ENCODE measurements at places on chromosomes 2 and 18.

DNA sequence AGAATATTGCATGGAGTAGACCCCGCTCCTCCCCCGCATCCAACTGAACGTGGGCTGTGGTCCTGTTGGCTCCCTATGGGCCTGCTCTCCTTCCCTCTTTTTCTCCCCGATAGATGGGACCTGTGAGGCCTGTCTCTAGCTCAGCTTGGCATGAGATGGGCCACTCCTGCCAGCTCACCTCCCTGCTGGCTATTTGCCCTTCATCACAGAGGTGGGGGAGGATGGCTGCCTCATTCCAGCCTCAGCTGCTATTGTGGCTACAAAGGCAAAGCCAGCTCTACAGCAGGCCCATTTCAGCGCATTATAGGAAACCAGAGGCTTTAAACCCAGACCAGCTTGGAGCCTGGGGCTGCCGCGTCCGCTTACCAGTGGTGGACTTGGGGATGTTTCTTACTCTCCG, 313.9 kb downstream of the GBX2 start:
- no peak for DNase-seq

DNA sequence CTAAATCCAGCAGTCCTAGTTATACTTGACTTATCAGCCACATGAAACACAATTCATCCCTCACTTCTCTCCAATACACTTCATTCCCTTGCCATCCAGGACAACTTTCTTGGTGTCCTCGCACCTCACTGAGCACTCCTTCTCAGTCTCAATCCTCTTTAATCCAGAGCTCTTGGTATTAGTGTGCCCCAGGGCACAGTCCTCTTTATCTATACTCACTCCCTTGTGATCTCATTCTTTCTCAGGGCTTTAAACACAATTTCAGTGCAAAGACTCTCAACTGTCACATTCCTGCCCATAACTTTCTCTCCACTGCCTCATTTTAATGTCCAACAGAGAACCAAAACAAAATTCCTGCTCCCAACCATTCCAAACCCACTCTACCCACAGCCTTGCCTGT, 60.8 kb upstream of the SPOPL start:
- no peak for DNase-seq

DNA sequence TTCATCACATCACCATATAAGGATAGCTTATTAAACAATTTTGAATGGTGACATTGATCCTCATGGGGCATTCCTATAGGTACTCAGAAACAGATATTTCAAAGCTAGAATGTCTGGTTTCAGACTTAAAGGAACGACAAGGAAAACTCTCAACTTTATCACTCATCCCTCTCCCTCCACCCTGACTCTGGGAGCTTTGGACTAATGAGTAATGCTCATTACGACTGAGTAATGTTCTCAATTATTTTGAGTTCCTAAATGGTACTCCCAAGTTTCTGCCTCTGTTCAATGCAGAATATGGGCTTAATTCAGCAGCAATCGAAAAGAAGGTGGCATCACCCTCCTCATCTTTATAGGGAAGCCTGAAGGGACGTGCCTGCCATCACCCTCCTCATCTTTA, 43.4 kb downstream of the RFX8 start:
- no peak for DNase-seq

DNA sequence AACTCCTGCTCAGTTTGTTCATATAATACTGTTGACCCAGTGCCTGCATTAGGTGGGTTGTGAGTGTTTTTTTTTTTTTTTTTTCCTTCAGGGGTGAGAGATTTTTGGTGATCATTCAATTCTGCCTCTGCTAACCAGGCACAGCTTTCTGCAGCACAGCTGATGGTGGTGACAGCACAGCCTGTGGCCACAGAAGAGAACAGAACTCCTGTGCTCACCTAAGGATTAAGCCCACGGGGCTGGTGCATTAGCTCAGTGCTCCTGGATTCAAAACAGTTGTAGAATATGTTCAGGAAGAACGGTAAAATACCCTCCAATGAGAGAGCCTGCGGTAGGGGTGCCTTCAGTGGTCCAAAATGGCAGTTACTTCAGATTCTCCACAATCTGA, 42.0 kb downstream of the PKP4 start:
- no peak for DNase-seq

- no peak for DNase-seq
These were observed 44.6 kb downstream of the DPP4 start for GRCh38 chr2:162029287-162029901.

GRCh38 chr18:27713037-27713737, 463.7 kb downstream of the CDH2 start:
- DNase-seq = no peak

DNA sequence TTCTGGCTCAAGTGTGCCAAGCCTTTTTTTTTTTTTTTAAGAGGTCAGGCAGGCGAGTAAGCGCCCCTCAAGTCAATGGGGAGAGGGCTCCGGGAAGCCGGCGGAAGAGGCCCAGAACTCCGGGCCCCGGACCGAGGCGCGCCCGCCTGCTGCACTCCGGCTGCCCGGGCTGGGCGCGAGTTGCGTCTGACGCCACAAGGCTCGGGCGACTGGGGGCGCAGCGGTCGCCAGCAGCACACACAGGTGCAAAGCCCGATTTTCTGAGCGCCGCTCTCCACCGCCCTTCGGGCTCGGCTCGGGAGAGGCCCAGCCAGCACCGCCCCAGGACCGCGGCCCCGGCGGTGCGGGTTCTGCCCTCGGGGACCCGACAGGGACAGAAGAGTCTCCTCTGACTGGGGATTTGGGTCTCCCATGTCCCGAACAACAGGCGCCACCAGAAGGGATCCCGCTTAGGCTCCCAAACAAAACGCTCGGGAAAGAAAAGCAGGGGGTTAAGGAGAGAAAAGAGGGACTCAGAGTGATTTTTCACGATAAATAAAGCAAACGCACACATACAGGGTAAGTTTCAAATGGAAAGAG, 787 bp downstream of the ERBB4 start:
- no peak for DNase-seq

DNA sequence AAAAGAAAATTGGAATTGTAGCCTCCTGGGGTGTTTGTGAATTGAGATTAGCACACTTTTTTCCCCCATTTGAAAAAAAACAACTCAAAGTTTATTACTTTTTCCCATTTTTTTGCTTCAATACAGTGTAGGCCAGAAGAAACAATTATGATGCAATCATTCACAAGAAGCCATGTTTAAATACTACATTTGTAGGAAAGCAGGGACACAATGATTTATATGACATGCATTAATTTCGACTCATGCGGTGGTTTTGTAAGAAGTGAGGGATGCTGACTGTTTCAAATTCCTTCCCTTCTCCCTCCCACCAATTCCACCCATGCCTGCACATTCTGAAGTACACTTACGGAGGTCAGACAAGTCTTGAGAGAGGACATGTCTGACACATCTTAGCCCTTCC, 774.2 kb upstream of the FSHR start:
- DNase-seq = no peak

DNA sequence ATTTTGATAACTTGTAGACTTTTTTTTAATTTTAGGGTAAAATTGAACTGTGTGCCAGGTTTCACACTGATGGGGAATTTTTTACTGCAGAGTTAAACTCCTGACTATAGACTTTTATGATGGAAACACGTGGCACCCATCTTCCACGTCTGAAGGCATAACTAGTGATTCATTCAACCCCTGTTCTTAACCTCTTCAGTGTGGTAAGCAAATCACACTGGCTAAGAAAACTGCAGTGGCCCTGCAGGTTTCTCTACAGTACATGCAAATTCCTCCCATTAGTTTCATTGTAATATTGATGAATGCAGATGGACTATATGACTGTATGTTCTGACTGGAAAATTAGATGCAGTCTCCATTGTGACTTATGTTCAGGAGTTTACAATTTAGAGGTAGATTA, 47.2 kb downstream of the SMAD4 start:
- DNase-seq = no peak

DNA sequence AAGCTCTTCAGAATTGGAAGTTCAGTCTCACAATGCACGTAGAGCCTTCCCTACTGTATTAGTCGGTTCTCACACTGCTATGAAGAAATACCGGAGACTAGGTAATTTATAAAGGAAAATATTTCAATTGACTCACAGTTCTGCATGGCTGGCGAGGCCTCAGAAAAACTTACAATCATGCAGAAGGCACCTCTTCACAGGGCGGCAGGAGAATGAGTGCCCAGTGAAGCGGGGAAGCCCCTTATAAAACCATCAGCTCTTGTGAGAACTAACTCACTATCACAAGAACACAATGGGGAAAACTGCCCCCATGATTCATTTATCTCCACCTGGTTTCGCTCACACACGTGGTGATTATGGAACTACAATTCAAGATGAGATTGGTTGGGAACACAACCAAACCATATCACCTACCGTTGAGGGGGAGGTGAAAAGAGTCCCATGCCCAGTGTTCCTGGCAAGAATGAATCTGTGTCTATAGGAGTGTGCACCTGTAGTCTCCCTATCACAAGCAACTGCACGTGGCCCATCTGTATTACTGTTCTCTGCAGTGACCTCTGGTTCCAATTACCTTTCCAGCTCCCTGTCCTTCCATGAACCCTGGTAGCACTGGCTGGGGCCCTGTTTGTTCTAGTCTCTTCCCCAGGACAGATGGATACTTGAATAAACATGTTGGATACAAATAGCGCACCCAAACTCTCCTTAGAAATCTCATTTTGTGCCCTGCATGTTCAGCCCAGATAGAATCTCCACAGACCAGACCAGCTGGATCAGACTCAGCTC, 44.4 kb upstream of the ATL2 start:
- no peak for DNase-seq

DNA sequence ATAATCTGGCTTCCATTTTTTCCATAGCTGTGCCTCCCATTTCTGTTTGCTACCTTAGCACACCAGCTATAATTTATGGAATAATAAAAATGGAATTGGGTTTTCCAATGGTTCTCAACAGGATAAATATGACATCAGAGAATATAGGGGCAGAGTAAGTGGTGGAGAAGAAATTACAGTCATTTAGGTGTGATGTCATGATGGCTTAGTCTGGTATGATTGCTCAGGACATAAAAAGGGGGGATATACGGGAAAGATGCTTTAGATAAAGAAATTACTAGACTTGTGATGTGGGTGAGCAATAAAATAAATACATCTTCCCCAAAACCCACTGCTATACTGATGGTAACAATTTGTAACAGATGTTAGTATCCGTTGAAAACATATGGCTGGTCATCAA, 21.6 kb upstream of the KIF5C start:
- no peak for DNase-seq

GRCh38 chr2:231425811-231426703, 30.5 kb downstream of the B3GNT7 start:
- peak; percentile 78 for DNase-seq

- DNase-seq = no peak
These were observed 59.5 kb downstream of the R3HDM1 start for GRCh38 chr2:135590619-135591260.

- DNase-seq = no peak
These were observed 19.6 kb upstream of the KCNG3 start for GRCh38 chr2:42513252-42513918.

GRCh38 chr18:42330296-42330695, 375.3 kb downstream of the PIK3C3 start:
- DNase-seq = no peak

DNA sequence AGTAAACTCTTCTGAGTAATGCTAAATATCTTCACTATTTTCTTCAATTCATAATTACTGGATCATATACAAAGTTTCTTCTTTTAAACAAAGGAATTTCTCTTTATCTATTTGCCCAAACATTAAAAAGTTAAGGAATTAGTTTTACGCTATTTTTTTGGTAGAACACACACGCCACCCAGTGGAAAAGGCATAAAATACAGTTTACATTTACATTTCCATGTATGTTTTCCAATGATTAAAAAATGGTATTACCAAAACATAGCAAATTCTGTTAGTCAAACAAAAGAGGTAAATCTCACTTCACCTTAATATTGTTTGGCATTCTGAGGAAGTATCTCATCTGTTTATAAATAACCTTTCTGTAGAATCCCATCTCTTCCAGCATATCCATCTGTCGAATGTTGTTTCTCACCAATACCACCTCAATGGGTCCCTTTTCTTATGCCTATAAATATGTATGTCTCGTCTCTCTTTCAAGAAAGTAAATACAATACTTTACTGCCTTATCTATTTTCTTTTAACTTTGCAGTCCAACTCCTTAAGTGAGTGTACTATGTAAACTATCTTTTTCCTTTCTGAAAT, 7.2 kb downstream of the BOLL start:
- DNase-seq = no peak

DNA sequence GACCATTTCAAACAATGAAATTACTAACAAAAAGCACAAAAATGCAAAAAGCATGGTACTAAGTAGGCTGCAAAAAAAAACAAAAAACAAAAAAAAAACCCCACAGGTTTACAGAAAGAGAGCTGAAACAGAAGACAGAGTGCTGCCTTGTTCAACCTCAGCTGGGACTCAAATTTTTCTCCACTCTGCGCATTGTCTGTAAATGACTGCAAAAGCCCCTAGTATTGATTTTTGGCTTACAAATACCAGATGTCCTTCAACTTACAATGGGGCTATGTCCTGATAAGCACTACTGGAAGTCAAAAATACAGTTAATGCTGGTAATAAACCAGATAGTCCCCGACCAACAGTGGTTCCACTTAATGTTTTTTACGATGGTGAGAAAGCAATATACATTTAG, 42.2 kb downstream of the UBE2E3 start:
- no peak for DNase-seq

- DNase-seq = no peak
These were observed 471.9 kb upstream of the HS6ST1 start for GRCh38 chr2:128790541-128791001.

GRCh38 chr2:102224824-102225739, 38.3 kb downstream of the IL1RL2 start:
- no peak for DNase-seq

GRCh38 chr18:59921384-59921891, 21.6 kb downstream of the PMAIP1 start:
- peak; percentile 38 for DNase-seq

DNA sequence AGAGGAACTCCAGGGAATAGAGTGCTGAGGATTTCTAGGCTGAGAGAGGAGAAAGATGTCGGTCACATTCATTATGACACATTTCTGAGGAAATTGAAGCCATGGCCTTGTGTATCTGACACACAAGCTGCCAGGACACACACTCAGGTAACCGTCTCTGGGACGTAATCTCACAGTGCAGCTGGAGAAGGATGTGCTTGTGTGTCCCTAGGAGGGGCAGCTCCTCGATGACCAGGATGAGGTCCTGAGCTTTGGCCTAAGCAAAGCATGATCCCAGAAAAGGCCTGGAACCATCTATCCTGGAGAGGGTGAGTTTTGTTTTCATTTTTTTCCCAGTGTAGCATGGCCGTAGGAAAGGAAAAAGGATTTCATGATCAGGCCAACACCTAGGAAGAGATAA, 102.2 kb downstream of the CAPN13 start:
- no peak for DNase-seq

DNA sequence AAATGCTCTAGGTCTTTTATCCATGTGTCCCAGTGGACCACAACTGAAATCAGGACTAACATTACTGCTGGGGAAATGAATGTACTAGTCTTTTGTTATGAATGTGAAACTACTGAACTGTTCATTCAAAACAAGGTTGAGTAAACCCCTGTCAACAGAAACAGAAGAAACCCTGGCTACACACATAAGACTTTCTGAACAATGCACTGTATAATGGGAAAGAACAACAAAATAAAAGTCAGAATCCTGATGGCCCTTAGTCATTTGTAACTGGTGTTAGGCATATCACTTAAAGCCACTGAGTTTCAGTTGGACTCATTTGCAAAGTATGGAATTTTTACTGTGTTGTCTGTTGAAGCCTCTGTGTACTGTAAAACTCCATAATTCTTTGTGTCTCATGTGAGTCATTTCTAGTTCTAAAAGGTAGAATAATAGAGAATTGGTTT, 77.0 kb upstream of the UBXN4 start:
- DNase-seq = no peak

GRCh38 chr2:30780776-30781330, 26.4 kb downstream of the CAPN13 start:
- DNase-seq = no peak

All from activated gamma-delta T cell treated with Interleukin-2 at 50 U/mL for 16 hours (primary cell).